Mesenteric fat pad (tissue), 1 donor: ENCODE measurements at places on chromosomes 2 and 18. TPM values are rescaled to one million over a fixed set of nuclear protein-coding genes. Genes with fewer than 3 reads are reported as not detected.

- no peak for DNase-seq
Measured at GRCh38 chr18:48313792-48314191, 95.4 kb downstream of the ZBTB7C start.

Gene NAT8
- total RNA-seq: not detected

GRCh38 chr2:207437136-207437523 lies 92.6 kb upstream of the CREB1 start:
- DNase-seq: no peak

DNA sequence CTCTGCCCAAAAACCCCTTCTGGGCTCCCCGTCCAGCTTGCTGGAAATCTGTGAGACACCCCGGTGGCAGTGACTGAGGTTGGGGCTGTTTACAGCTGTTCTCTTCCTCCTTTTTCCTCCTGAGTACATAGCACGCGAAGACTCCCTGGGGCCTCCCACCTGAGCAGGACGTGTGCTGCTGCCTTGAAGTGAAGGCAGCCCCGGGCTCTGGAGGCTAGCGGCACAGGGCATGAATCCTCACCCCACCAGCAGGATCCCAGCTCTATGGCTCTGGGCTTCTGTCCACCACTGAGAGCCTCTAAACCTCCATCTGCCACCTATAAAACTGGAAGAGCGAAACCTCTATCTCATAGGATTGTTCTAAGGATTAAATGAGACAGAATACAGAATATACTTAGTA lies 182.5 kb downstream of the TMEM163 start:
- DNase-seq: no peak

GRCh38 chr2:160628811-160629210 lies 135.2 kb upstream of the RBMS1 start:
- no peak for DNase-seq

DNA sequence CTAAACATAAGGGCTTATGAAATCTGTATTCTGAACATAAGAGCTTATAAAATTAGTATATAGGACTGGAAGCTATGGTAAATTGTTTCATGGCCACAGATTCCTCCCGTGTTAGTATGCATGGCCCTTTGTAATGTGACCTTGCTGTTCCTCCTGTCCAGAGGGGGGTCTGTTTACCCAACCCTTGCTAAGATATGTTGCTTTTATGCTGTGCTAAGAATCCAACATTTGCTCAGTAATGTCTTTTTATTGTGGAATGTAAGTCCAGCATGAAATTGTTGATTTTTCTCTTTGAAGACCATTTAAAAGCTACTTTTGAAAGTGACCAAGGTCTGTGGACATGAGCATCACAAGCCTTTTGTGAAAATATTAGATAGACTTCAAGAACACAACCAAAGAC lies 485.4 kb downstream of the PARD3B start:
- DNase-seq: no peak

- DNase-seq: no peak
Measured at GRCh38 chr2:195520671-195521155, 136.3 kb upstream of the SLC39A10 start.

GRCh38 chr2:25337276-25337675 lies 4.4 kb downstream of the DNMT3A start:
- no peak for DNase-seq

Gene ZNF804A
- not detected for total RNA-seq

GRCh38 chr2:229169751-229170150 lies 101.3 kb downstream of the PID1 start:
- DNase-seq: no peak

- no peak for DNase-seq
Measured at GRCh38 chr2:160457588-160457987, 36.0 kb downstream of the RBMS1 start.

Gene UGT1A3
- not detected for total RNA-seq

DNA sequence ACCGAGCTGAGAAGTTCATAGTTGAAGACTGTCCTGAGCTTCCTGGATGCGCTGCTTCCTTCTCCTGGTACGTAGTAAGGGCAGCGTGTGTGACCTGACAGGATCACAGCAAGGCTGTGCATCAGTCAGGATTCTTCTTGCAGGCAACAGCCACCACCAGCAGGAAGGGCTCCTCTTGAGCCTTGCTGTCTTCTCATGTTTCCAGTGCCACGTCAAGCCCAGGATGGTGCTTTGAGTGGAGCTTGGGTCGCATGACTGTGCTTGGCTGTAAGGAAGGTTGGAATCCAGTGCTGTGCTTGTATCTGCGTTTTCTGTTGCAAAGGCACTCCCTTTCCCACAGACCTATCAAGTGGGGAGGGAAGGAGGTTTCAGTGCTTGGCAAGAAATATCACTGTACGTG lies 194.3 kb downstream of the LDLRAD4 start:
- DNase-seq: no peak

Gene SLC5A7
- total RNA-seq: not detected

Gene CHMP1B
- 43.9 TPM for total RNA-seq

DNA sequence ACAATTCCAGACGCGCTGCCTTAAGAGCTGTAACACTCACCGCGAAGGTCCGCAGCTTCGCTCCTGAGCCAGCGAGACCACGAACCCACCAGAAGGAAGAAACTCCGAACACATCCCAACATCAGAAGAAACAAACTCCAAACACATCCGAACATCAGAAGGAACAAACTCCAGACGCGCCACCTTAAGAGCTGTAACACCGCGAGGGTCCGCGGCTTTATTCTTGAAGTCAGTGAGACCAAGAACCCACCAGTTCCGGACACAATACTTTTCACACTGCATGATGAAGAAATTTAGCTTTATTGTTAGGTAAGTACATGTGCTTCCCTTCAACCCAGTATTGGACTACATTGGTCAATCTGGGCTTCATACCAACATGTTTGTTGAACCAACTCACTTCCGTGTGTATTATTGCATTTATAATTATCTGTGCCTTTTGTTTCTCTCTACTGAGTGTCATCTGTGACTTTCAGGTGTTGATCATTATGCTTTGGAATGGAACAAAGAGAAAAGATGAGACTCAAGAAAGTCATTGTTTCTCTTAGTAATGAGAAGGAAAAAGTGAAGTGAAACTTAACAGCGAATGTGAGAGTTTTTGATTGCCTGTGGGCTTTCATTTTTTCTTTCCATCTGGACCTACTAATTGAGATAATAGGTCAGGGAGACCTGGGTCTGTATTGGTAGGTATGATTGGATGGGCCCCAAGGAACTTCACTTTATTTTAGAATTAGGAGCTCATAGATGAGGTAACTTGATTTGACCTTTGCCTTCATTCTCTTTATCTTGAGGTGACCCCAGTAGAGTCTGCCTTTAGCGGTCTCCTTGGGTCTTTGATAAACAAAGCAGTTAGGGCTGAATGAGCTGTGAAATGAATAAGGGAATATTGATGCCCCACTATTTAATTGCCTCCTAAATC lies 76.1 kb upstream of the CAVIN2 start:
- DNase-seq: no peak

DNA sequence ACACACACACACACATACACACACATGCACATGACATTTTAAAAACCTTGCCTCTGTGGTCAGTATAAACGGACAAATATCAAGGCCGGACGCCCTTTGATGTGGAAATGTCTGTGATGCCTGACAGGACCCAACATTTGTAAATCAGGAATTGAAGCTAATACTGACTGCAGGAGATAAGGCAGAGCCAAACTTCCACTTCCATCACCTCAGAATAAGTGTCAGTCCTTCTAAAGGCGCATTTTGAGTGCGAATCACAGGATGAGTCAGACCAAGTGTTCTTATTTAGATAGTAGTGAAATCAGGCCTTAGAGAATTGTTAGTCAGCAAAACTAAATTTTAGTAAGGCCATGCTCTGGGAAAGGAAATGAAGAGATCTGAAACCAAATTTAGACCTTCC lies 211.7 kb upstream of the LRATD1 start:
- DNase-seq: no peak

Gene SOX11
- not detected for total RNA-seq

- DNase-seq: peak; percentile 86
Measured at GRCh38 chr2:9315280-9315847, 108.0 kb downstream of the ITGB1BP1 start.

GRCh38 chr2:231640241-231640640 lies 47.6 kb downstream of the TEX44 start:
- no peak for DNase-seq

DNA sequence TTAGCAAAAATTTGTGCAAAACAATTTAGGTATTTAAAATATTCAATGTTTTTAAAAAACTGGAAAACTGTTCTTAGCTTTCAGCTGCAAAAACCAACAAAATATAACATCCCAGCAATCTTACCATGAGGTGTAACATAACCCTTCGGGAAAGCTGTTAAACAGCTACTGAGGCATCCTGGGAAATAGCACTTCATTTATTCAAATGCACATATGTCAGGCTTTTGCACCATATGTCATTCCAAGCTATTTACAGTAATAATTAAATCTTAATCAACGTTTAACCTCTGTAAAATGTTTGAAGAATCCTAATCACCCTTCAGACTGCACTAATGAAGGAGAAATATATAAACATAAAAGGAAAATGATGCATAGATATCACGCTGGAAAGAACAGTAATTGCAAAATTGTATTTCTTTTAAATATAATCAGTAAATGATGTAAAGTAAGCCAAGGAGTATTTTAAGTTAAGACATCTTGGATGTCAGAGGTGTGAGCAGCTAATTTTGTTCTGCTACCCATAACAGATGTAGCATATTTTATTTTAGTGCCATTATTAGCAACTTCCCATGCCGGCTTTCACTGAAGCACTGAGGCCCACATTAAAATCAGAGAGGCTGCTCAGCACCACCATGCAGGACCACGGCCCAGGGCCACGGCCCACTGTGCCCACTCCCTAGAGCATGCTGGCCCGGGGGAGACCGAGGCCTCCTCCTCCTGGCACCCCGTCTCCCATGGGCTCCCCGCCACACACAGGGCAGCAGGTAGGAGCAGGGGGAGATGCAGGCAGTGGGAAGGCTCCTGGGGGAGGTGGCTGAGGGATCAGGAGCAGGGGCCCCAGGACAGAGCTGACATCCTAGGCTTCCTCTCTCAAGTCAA lies 30.9 kb downstream of the EMX1 start:
- DNase-seq: no peak

- DNase-seq: no peak
Measured at GRCh38 chr18:2518473-2518872, 52.8 kb downstream of the METTL4 start.

Gene TYW5
- total RNA-seq: 4.7 TPM

- no peak for DNase-seq
Measured at GRCh38 chr2:127012215-127012614, 94.7 kb downstream of the BIN1 start.

DNA sequence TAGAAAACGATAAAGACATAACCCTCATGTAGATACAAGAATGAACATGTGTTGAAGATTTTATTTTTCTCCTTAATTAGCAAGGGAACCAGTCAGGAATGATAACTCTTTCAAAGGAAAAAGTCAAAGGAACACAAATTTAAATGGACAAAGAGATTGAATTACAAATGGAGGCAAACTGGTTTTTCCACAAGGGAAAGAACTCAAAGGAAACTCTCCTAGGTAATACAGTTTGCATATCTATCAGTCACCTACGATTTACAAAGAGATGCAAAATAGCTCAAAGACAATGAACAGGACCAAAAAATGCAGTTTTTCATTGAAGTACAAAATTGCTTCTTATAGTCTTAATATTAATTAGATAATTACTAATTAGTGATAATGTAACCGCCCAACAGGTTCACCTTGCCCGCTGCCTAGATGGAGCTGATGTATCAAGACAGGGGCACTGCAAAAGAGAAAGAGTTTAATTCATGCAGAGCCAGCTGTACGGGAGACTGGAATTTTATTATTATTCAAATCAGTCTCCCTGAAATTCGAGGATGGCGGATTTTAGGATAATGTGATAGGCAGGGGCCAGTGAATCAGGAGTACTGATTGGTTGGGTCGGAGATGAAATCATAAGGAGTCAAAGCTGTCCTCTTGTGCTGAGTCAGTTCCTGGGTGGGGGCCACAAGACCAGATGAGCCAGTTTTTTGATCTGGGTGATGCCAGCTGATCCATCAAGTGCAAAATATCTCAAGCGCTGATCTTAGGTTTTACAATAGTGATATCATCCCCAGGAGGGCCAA lies 151.0 kb downstream of the TMEM17 start:
- DNase-seq: no peak

DNA sequence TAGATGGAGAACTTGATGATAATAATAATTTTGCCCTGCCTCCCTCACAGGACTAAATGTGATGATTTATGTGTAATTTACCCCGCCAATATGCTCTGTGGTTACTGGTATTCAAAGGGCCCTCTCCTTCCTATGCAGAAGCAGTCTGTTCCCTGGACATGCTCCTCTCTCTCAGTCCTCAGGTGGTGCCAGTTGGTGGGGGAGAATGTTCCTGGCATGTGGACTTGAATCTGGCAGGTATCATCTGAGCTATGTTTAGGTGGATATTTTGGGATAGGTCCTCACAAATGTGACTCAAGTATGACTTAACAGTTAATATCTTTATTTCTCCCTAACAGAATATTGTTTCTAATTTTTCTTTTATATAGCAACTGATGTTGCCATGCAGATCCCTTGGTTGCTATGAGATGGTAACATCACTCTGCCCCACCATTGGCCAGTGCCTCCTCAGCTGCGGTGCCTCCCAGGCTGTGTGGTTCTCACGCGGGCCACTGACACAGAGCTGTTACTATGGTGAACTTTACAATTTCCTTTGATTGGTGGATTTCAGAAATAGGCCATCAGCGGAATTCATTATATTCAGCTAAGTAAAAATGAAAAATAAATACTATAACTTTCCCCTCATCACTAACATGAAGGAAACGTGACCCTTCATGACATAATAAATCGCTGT lies 106.7 kb upstream of the PELI1 start:
- DNase-seq: no peak

- DNase-seq: no peak
Measured at GRCh38 chr2:25310965-25311864, 30.5 kb downstream of the DNMT3A start.

GRCh38 chr2:217467331-217467730 lies 535.5 kb downstream of the TNS1 start:
- no peak for DNase-seq

GRCh38 chr18:74351354-74351753 lies 35.7 kb downstream of the C18orf63 start:
- no peak for DNase-seq

Gene NPAS2
- 32.1 TPM for total RNA-seq

Gene SMARCAL1
- 12.7 TPM for total RNA-seq

DNA sequence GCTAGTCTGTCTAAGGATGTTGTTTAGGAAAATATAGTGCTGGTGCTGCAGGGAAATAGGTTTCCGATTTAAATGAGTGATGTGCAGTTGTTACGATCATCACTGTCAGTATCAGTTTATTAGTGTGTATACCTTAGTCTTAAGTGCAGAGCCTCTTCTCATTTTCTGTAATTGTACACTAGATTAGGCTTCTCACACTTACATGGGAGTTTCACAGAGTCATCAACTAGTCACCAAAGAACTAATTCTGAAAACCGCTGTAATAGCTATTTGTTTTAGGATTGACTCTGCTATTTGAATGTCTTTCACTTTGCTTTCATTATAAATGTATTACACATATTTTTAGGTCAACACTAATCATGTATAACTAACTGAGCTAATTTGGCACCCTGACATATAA lies 99.8 kb upstream of the ZEB2 start:
- no peak for DNase-seq

Gene ANKAR
- total RNA-seq: 6.6 TPM

Gene SERPINB2
- 6.6 TPM for total RNA-seq

- no peak for DNase-seq
Measured at GRCh38 chr2:24214880-24215279, 40.0 kb downstream of the FAM228A start.
